ENCODE measurements at places on chromosomes 12 and 14.

- DNase-seq, result no peak
Observed at GRCh38 chr12:100566887-100567637, 6.4 kb upstream of the GAS2L3 start.

DNA sequence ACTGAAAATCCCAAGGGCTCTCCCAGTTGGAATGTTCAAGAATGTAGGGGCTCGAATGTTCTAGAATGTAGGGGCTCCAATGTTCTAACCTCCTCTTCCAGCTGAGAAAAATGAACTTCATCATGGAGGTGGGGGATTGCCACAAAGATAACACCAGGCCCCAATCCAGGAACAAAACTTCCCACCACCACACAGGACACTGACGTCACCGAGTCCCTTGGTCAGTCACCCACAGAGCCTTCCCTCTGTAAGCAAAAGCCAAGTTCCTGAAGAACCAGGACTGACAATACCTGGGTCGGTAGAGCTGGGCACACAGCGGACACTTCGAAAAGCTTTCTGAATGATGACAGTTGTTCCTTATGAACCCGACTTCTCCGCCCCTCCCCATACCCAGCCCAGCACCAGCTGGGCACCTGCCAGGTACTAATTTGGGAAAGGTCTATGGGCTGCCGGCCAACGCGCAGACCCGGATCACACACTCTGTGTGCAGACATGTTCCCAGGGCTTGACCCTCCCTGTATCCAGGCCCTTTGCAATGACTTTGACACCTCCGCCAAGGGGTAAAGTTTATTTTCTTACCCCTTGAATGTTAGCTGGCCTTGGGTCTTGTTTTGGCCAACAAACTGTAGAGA lies 18.9 kb downstream of the ITPK1 start:
- no peak for DNase-seq

GRCh38 chr14:34732802-34733201 lies 18.4 kb upstream of the CFL2 start:
- no peak for DNase-seq

- no peak for DNase-seq
Observed at GRCh38 chr12:46300910-46301309, 32.1 kb upstream of the SLC38A1 start.

DNA sequence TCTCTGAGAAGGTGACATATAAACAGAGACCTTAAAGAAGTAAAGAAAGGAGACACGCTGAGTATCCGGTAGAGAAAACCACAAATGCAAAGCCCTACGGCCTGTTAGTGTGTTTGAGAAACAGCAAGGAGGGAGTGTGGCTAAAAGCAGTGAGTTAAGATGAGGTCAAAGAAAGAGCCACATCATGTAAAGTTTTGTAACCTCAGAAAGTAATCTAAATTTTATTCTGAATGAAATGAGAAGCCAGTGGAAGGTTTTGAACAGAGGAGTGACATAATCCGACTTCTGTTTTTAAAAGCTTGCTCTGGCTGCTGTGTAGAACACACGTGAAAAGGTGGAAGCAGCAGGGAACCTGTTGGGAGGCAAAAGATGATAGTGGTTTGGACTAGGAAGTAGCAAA lies 32.6 kb downstream of the PPP2R5E start:
- DNase-seq, result no peak

DNA sequence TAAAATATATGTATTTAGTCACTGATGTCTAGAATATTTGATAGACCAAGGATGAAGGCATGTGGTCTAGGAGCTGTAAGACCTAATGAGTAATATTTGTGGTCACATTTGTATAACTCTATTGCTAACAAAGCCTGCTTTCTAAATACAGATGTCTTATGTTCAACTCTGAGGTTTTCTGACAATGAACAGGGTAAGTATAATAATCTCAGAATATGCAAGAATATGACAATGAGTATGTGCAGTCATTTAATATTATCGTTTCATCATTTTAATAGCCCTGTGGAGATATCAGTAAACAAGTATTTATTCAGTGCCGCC lies 389.6 kb downstream of the LRIG3 start:
- no peak for DNase-seq

GRCh38 chr12:130970908-130971233 lies 17.2 kb downstream of the ADGRD1 start:
- DNase-seq, result no peak

- no peak for DNase-seq
Observed at GRCh38 chr12:42468341-42468821, 121.2 kb downstream of the PRICKLE1 start.

DNA sequence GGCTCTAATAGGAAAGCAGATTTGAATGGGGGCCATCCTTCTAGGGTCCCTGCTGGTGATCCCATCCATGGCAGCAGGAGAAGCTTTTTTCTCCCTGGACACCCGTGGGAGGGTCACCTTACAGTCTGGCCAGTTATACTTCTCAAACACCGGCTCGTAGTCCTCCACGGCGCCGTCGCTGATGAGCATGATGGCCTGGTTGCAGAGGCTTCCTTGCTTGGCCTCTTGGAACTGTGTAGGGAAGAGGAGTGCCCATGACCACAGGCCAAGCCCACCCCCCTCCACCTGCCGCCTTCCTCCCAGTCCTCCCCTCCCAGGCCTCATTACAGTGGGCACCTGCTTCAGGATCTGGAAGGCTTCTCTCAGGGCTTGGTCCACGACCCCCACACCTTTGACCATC lies 33.8 kb downstream of the CACNA2D4 start:
- no peak for DNase-seq

GRCh38 chr14:54117396-54117795 lies 160.8 kb upstream of the BMP4 start:
- DNase-seq, result no peak

- DNase-seq, result peak; percentile 86
Observed at GRCh38 chr12:52037248-52037861, 13.9 kb upstream of the NR4A1 start.

DNA sequence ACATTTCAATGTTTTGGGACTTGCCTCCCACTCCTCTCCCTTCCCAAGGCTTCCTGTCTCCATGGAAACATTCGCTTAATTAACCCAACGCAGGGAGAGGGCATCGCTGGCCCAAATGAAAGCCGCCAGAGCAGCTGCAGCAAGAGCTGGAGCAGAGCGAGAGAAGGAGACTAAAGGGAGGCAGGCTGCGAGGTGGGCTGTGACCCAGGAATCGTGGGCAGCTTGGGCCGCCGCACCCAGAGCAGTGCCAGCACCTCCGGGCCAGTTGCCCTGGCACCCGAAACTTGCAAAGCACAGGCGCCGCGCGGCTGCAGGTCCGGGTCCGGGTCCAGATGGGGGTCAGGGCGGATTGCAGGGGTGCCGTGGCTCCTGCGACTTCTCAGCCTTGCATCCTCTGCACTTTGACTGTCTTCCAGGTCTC lies 43.5 kb upstream of the PTPRQ start:
- no peak for DNase-seq

DNA sequence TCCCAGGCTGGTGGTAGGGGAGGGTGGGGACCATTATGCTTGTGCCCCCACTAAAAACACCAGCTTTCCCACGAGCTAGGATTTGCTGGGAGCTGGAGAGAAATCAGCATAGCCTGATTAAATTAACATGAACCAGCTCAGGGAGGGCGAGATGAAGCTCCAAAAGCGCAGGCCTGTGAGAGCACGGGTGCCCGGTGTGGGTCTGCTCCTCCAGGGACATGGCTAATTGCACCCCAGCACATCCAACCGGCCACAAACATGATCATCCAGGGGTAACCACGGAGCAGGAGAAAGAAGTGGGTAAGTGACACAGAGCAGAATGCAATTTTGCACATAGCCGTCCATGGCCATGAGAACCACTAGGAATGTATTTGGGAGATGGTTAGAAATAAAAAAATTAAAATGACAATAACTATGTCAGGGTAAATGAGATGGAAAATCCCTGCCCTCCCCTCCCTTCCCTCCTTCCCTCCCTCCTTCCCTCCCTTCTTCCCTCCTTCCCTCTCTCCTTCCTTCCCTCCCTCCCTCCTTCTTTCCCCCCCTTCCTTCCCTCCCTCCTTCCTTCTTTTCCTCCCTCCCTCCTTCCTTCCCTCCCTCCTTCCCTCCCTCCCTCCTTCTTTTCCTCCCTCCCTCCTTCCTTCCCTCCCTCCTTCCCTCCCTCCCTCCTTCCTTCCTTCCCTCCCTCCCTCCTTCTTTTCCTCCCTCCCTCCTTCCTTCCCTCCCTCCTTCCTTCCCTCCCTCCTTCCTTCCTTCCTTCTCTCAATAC lies 26.9 kb downstream of the CLMN start:
- DNase-seq, result no peak

- no peak for DNase-seq
Observed at GRCh38 chr14:30064454-30064853, 136.8 kb upstream of the PRKD1 start.

DNA sequence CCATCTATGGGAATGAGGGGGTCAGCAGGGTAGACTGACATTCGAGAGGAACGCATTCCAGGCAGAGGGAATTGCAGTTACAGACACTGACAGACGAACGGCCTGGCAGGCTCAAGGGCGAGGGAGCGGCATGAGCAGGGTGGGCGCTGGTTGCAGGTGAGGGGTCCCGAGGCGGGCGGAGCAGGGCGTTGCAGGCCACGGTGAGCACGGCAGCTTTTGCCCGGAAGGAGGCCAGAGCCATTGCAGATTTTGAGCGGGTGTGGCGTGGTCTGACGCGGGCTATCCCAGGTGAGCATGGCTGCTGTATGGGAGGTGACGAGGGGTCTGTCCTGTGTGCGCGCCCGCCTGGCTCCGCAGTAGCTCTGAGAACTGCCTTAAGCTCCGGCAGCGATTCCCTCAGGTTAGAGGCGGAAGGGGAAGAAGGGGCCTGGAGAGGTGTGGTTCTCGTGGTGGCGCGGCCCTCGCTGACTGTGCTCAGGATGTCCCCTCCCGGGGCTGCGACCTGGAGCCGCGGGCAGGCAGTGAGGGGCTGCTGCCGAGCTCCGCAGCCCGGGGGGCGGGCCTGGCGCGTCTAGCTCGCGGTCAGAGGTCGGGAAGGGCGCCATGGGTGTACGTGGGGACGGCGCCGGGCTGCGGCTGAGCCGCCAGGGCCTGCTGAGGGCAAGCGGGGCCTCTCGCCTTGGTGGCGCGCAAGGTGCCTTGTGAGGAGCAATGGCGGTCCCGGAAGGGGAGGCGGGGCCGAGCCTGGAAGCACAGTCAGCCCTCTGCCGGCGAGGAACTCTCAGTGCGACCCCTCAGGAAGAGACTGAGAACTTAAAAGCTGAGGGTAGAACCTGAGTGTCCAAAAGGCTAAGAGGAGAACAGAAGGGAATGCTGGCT lies 177.1 kb downstream of the CACNA1C start:
- DNase-seq, result no peak

GRCh38 chr14:52042371-52043289 lies 26.2 kb downstream of the NID2 start:
- DNase-seq, result no peak
